ENCODE measurements at places on chromosomes 16 and 17.

GRCh38 chr16:23521037-23521743 lies 10.9 kb upstream of the GGA2 start:
- no peak overlapping the region for H3K27ac ChIP-seq
- peaks cover 35% of the 10 kb centered on the region for H3K36me3 ChIP-seq
- H3K4me3 ChIP-seq = no peak overlapping the region
- no peak for DNase-seq
- peaks cover 29% of the 10 kb centered on the region for H3K4me1 ChIP-seq
- H3K27me3 ChIP-seq = no peaks in the 10 kb centered on the region

DNA sequence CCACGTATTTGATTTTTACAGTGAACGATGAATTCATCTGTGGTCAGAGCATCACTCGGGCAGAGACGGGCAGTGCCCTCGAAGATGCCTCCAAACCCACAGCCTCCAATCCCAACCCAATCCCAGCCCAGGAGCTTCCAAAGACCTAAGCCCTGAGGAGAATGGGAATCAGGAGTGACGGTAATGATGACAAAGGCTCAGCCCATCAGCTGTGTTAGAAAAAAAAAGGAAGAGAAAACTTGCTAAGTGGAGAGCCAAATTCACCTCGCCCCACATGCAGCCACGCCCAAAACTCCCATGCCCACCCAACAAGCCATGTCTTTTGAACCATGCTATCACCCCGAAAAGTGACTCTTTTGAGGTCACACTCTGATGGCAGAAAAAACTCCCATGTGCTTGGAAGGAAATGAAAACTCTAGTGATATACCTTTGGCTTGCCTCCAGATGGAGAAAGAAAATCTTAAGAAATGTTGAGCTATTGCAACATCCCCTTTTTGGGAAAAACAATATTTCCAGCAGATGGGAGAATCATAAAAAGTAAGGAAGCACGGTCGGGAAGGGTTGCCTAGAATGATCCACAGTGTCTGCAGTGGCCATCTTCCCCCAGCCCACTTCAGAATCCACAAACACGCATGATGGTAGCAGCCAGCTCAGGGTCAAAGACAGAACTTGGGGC lies 37.7 kb downstream of the XYLT1 start:
- peaks cover 7% of the 10 kb centered on the region for H3K4me1 ChIP-seq
- DNase-seq = no peak
- no peak overlapping the region for H3K4me3 ChIP-seq

DNA sequence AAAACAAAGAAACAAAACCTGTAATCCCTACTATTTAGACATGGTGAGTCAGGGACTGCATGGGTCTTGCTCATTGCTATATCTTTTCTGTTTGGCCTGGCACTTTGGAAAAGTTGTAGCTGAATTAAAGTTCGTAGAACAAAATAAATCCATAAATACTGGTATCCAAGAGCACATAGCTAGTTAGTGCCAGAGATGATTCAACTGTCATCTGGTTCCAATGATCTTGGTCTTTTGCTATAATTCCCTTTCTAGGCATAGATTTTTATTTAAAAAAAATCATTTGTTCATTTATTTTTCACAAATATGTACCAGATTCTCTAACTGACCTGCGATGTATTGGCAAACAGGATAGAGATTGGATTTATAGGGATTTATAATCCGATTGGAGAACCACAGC lies 1436.1 kb upstream of the GOT2 start:
- no peak overlapping the region for H3K4me3 ChIP-seq
- H3K27ac ChIP-seq = no peak overlapping the region
- DNase-seq = no peak
- H3K36me3 ChIP-seq = no peaks in the 10 kb centered on the region
- H3K4me1 ChIP-seq = no peaks in the 10 kb centered on the region
- no peaks in the 10 kb centered on the region for H3K27me3 ChIP-seq

- no peak overlapping the region for H3K4me3 ChIP-seq
- no peaks in the 10 kb centered on the region for H3K27me3 ChIP-seq
- H3K4me1 ChIP-seq = no peaks in the 10 kb centered on the region
- no peak overlapping the region for H3K27ac ChIP-seq
Observed at GRCh38 chr17:16881239-16881924, 90.5 kb downstream of the TNFRSF13B start.

GRCh38 chr16:69861292-69862030 lies 89.7 kb upstream of the CLEC18A start:
- no peak overlapping the region for H3K27ac ChIP-seq
- H3K4me3 ChIP-seq = no peak overlapping the region
- no peak for DNase-seq
- H3K27me3 ChIP-seq = no peaks in the 10 kb centered on the region

- no peak for DNase-seq
- H3K27ac ChIP-seq = no peak overlapping the region
- no peaks in the 10 kb centered on the region for H3K27me3 ChIP-seq
- peaks cover 2% of the 10 kb centered on the region for H3K36me3 ChIP-seq
- H3K4me3 ChIP-seq = no peak overlapping the region
Observed at GRCh38 chr16:53692146-53692545, 11.5 kb downstream of the RPGRIP1L start.

DNA sequence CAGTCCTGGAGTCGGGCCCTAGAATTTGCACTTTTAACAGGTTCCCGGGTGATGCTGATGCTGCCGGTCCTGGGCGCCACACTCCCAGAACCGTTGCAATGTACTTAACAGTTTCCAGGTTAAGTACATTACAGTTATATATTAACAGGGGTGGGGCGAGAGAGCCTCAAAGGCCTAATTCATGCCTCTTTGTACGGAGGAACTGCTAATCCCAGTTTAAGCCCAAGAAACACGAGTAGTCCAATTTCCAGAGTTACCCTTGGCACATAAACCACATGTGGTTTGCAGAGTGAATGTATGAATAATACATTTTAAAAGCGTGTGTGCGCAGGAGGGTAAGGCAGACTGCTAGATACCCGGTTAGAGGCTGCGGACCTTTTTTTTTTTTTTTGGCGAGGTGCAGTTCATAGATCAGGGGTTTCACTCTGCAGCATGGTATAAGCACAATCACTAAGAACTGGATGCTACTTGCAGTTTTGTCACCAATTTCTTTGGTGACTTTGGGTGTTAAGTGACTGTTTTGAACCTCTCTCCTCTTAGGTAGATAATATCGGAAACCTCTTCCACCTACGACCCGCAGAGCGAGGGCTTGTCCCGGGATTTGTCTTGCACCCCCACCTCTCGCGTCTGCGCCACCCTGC lies 713 bp downstream of the COX11 start:
- H3K27me3 ChIP-seq = no peaks in the 10 kb centered on the region
- peak overlapping the region; percentile 91 for H3K4me3 ChIP-seq
- peak; percentile 62 for DNase-seq
- H3K36me3 ChIP-seq = peaks cover 3% of the 10 kb centered on the region
- H3K4me1 ChIP-seq = peaks cover 14% of the 10 kb centered on the region
- peak overlapping the region; percentile 86 for H3K27ac ChIP-seq

DNA sequence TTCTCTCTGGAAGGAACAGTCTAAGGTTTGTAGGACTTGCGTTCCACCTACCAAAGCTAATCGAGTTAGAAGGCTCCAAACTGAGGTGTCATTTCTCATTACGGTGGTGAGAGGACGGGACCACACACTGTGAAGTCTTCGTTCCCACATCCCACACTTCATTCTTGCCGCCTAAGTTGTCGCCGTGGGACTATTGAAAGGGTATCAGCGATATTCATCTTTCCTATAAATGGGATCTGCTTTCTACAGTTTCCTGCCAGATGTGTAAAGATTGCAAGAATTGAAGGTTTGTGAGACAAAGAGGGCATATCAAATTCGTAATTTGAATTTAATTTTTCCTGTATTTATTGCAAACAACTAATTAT lies 608 bp upstream of the TRIM37 start:
- DNase-seq = no peak
- H3K27ac ChIP-seq = peak overlapping the region; percentile 90
- peaks cover 10% of the 10 kb centered on the region for H3K4me1 ChIP-seq
- no peaks in the 10 kb centered on the region for H3K27me3 ChIP-seq
- H3K4me3 ChIP-seq = peak overlapping the region; percentile 82
- peaks cover 4% of the 10 kb centered on the region for H3K36me3 ChIP-seq

DNA sequence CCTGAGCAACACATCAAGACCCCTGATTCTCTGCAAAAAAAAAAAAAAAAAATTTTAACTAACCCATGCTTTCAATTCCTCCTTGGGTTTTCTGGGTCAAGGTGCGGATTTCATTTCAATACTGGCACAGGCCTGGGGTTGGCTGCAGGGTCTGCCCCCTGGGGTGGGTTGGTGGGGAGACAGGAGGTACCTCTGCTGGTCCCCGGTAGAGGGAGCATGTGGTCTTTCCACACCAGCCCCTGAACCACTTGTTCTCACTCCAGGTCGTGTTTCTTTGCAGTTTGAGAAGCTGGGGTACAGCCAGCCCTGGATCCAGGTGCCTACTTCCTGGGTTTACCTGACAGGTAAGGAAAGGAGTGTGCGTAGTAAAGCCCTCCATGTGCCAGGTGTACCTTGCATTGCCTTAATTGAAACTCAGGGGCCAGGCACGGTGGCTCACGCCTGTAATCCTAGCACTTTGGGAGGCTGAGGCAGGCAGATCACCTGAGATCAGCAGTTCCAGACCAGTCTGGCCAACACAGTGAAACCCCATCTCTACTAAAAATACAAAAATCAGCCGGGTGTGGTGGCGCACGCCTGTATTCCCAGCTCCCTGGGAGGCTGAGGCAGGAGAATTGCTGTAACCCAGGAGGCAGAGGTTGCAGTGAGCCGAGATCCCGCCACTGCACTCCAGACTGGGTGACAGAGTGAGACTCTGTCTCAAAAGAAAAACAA lies 21.8 kb downstream of the SDR42E2 start:
- H3K27ac ChIP-seq = no peak overlapping the region
- H3K4me3 ChIP-seq = no peak overlapping the region
- H3K4me1 ChIP-seq = peaks cover 10% of the 10 kb centered on the region
- peak; percentile 53 for DNase-seq
- no peaks in the 10 kb centered on the region for H3K36me3 ChIP-seq

DNA sequence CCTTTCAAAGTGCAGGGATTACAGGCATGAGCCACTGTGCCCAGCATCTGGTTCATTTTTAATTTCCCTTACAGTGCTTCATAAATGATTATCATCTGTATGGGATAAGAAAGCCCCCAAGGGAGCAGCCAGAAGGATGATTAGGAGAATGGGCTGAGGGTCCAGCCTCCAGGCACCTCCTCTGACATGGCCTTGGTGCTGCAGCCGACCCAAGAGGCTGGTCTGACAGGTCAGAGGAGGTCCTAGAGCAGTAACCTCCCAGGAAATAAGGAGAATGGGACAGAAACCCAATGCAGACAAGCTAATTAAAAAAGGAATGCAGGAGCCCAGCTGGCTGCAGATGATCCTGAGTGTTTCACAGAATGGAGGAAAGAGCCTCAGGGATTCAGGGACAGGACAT lies 29.0 kb downstream of the MRC2 start:
- H3K4me1 ChIP-seq = peaks cover 33% of the 10 kb centered on the region
- no peak overlapping the region for H3K4me3 ChIP-seq
- no peak overlapping the region for H3K27ac ChIP-seq
- no peaks in the 10 kb centered on the region for H3K27me3 ChIP-seq

DNA sequence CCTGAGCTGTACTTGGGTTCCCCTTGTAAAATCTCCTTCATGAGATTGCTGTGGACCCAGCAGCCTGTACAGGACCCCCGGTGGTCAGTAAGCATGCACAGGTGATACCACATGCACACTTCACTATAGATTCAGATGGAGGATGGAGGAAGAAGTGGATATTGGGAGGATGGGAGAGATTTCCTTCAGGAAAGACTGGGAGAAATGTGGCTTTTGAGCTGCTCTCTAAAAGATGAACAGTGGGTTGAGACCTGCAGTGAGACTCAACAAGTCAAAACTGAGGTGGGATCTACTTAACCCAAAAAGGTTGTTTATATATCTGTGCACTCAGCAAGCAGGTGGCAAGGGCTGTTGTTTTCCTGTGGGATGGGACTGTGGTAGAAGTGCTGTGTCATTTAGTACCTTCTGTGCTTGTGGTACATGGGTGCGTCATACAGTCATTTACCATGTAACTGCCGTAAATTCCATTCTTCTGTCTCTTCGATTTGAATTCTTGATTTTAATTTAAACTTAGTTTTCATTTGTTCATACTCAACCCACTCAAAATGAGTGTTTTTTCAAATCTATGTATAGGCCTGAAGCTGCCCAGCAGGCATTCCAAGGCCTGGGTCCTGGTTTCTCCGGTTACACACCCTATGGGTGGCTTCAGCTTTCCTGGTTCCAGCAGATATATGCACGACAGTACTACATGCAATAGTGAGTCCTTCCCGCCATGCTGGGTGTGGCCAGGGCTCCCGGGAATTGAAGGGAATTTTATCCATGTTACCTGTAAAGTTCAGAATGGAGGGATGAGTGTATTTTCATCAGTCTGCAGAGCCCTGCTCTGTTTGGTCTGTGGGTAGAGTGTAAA lies 6.9 kb downstream of the HERPUD1 start:
- no peaks in the 10 kb centered on the region for H3K27me3 ChIP-seq
- H3K4me3 ChIP-seq = no peak overlapping the region
- peaks cover 52% of the 10 kb centered on the region for H3K36me3 ChIP-seq
- no peak overlapping the region for H3K27ac ChIP-seq

GRCh38 chr17:64355536-64356303 lies 34.9 kb downstream of the PECAM1 start:
- no peak for DNase-seq
- no peaks in the 10 kb centered on the region for H3K4me1 ChIP-seq
- no peaks in the 10 kb centered on the region for H3K27me3 ChIP-seq
- peak overlapping the region; percentile 27 for H3K27ac ChIP-seq
- H3K36me3 ChIP-seq = peaks cover 74% of the 10 kb centered on the region

- H3K4me3 ChIP-seq = peak overlapping the region; percentile 7
- DNase-seq = no peak
Observed at GRCh38 chr17:76586741-76587487, 1.3 kb upstream of the ST6GALNAC2 start.
